ENCODE measurements at places on chromosomes 16 and 17.

DNA sequence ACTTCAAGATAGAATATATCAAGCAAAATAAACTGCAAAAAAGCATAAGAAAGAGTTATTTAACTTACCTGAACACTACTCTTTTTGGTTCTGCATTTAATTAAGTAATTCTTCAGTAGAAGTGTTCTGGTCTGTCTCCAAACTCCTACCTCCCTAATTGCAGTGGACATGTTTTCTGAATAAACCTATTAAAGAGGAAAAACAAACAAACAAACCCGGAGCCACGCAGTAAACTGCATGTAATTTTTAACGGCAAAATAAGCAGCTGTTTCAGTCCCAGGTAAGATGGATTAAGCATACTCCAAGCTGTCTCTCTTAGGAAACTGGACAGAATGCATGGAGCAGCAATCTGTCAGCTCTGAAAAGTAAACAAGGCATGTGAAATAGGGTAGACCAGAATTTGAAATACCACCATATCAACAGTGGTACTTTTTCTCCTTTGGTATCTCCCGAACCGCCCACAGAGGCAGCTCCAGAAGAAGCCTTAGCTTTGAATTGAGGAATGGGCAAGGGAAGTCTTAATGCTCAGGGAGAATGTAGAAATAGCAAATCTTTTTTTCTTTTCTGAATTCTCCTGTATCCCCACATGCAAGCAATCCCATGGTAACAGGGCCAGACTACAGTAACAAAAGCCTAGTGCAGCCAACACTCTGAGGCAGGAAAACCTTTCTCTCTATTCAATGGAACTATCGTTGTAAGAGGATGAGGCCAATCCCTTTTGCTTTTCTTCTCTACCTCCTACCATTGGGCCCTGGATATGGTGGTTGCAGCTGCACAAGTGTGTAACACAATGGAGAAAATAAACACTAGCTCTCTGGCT, 12.5 kb downstream of the ABCA5 start:
- no peak for ATAC-seq

- no peak for ATAC-seq
These were observed 35.3 kb upstream of the TBC1D3K start for GRCh38 chr17:37888881-37889280.

DNA sequence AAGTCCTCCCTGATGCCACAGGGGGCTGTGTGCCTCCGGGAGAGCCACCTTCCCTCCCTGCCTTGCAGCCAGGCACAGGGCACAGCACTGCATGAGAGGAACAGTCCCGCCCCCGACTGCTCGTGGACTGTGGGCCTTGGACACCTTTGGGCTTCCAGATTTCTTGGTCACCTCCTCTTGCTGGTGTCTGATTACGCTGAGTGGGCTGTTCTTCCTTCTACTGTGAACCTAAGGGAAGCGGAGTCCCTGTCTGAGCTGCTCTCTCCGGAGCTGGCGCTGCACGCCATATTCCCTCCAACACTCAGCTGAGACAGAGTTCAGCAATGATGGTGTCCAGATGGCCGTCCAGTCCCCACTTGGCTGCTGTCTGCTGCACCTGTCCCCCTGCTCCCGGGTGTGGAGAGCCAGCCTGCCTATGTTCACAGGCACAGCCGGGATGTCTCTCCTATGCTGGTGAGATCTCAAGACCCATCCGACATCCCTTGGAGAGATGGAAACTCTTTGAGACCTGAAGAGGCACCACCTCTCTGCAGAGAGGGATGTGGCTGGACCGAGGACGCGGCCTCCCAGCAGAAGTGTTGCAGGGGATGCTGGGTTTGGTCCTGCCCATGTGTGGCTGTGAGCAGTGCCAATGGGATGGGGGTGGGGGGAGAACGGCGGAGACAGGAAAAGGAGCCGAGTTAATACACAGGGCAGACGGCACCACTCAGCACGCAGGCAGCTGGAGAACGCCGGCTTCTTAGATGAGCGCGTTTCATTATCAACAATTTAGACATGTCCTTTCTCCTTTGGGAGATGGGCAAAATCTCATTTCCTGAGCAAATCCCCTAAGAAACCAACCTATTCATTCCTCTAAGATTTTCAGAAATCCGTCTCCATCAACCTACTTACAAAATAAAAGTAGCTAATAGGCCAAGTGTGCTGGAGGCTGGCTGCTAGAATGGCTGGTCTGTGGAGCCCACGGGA, 171.9 kb downstream of the ENGASE start:
- no peak for ATAC-seq

DNA sequence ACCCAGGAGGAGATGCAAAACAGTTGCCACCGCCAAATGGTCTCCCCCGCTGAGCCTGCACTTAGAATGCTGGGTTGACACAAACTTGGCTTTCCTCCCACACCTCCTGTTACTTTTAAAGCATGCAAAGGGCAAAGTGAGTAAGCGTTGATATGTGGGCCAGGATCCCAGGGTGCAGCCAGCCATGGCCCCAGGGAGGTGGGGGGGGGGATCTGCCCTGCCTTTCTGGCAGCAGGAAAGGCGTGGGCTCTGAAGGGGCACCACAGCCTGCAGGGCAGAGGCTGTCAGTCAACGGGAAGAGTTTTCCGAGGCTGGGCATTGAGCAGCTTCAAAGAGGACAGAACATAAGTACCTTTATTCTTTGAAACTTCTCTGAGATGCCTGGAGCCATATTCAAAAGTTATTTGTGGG, 142.3 kb downstream of the ABCC12 start:
- no peak for ATAC-seq

GRCh38 chr16:58041628-58041955, 16.0 kb downstream of the MMP15 start:
- peak; percentile 20 for ATAC-seq

DNA sequence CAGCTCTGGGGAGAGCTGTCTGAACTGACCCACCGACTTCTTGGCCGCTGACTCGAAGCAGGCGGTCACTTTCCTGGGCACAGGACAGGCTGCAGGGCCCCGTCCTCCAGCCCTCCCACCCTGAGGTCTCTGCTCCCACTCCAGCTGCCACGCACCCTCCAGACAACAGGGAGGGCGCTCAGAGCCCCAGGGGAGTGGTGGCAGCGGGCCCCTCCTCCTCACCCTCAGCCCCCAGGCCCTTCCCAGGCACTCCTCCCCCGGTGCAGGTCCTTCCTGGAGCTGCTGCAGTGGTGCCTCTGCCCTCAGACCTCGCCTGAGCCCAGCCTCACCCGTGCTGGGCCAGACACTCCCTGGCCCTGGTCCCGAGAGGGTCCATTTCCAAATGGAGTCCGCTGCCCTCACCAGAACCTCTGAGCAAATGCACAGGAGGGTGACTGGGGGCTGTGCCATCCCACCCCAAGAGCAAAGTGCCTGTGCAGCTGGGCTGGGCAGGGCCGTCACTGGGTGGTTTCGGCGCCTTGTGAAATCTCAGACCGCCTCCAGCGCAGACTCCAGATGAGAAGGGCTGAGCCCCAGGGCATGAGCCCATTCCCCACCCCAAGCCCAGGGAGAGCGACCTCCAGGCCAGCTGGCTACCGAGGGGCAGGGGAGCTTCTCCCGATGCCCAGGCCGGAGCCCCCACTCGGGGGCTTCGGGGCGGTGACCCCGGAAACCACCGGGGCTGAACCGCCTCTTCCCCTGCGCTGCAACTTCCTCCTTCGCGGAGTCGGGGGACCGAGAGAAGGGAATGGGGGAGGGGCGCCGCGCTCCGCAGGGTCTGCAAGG, 717 bp downstream of the CYBA start:
- ATAC-seq: peak; percentile 32

DNA sequence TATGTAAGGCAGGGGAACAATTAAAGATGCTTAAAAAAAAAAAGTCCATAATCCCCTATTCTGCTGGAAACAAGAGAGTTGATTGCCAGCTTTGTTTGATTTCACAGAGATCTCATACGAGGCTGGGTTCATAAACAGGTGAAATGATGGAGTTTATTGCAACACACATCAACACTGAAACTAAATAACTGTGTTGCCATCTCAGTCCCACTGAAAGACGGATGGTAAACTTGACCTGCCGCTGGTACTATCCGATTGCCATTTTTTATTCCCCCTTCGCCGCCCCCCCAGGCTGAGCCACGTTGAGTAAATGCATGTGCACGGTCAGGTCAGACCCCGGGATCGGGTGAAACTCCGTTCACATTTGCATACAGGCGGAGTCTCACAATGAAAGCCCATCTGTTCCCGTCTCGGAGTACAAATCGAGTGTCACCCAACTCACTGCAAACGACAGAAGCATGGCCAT, 119.2 kb downstream of the SKAP1 start:
- ATAC-seq: no peak

DNA sequence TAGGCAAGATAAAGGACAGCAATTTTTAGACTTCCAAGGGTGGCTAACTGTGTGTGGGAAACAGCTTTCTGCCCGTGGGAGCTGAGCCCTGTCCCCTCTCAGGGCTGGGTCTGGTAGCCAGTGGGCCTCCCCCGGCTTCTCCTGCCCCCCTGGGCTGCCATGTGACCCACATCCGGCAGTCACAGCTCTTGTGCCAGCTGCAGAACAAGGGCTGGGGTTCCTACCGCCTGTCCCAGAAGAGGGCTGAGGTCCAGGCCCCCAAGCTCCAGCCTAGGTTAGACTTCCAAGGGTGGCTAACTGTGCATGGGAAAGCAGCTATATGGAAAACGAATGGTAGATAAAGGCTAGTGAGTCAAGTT, 6.1 kb downstream of the GAST start:
- ATAC-seq: no peak

- peak; percentile 55 for ATAC-seq
These were observed 10.7 kb upstream of the ZNF19 start for GRCh38 chr16:71499775-71500364.

Data from stimulated activated memory B cell treated with anti-CD40 and anti-IgM and Interleukin-4, amounts not matched to agents 10 μg/mL and 1 μg/mL and 100 μg/mL, for 72 hours (primary cell).